RWPE1 (cell line): ENCODE measurements at places on chromosomes 13 and 19.

DNA sequence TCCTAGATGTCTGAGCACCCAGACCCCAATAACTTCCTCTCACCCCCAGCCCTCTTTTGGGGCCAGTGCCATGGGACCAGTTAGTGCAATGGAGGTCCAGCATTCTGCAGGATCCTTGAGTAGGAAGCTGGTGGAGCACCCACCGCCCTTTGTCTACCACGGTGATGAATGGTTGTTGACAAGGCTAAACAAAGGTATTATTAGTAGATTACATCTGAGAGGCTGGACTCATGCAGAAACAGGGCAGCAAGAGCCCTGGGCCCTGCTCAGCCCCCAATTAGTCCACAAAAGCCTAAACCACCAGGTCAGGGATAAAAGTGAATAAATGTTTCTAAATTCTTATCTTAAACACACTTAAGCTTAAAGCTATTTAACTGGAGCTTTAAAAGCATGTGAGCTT is 196.5 kb upstream of the TSHZ3 start:
- no peak for DNase-seq

DNA sequence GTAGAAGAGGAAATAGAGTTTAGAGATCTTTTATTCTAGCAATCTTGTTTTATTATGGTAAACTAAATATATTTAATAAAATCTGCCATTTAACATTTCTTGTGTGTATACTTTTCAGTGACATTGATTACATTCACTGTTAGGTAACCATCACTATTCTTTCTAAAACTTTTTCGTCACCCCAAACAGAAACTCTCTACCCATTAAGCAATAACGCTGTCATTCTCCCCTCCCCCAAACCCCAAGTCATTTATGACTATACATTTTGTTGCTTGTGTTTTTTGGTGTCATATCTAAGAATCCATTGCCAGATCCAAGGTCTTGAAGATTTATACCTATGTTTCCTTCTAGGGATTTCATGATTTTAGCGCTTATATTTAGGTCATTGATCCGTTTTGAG is 10.6 kb downstream of the URI1 start:
- no peak for DNase-seq

DNA sequence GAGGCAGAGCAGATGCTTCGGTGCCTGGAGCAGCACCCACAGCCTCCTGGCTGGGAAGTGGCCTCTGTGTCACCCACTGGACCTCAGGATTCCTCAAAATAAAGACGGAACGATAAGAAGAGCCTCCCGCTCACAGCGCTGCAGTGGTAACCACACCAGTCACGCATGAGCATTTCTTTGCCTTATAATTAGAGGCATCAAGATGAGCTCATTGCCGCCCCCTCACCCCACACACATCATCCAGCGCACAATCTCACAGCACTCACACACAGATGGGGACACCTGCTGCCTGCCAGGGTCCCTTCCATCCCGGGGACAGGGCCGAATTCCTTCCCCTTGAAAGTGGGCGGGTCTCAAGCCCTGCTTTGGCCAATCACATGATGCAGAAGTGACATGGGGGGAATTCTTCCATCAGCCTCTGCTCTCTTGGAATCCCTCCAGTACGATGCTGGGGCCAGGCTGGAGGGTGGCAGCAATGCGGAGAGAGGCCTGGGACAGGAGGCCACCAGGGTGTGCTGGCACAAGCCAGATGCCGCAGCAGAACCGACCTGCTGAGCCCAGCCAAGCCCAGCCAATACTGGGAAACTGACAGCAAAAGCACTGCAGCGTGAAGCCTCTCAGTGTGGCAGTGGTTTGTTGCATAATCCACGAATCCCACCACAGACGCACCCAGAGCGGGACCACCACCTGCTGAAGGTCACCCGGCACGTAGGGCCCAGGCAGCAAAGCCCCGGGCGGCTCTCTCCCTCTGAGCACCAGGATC is 16.0 kb downstream of the PIP5K1C start:
- DNase-seq, result no peak

- no peak for DNase-seq
Measured at GRCh38 chr19:49727217-49728030, 35.7 kb downstream of the TSKS start.

GRCh38 chr19:49020342-49020741 is 3.5 kb upstream of the LHB start:
- DNase-seq, result no peak

- DNase-seq, result no peak
Measured at GRCh38 chr19:33463199-33463598, 58.4 kb downstream of the PEPD start.

DNA sequence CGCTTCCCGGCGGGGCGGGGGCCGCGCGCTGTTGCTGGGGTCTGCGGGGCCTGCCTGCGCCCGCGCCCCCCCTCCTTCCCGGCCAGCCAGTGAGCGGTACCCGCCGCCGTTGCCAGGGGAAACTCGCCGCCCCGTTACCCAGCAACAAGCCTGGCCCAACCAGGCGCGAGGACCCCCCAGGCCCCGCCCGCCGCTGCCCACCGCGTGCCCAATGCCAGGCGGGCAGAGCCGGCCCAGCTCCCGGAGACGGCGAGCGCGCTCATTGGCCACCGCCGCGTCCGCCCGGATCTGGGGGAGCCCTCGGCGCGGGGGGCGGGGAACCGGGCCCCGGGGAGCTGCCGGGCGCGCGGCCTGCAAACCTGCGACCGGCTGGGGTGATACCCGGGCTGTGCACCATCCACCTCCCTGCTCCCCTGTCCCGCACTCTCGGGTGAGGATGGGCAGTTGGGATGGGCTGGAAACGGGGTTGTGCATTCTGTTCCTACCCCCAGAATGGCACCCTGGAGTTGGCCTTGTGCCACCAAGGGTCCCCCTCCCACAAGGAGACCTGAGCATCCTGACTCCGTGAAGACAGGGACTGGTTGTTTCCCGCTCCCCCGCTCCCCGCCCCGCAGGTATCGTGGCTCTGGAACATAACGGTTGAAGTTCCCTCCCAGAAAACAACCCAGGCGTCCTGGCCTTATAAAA is 8.8 kb upstream of the BBC3 start:
- DNase-seq, result no peak

- DNase-seq, result peak; percentile 93
Measured at GRCh38 chr19:45424191-45425058, 708 bp upstream of the ERCC1 start.

GRCh38 chr19:38386971-38387549 is 774 bp downstream of the GGN start:
- no peak for DNase-seq

GRCh38 chr13:48232420-48233045 is 473 bp upstream of the ITM2B start:
- no peak for DNase-seq

GRCh38 chr19:10228920-10229319 is 2.2 kb downstream of the S1PR2 start:
- peak; percentile 35 for DNase-seq

- peak; percentile 14 for DNase-seq
Measured at GRCh38 chr13:60654415-60654814, 257.4 kb downstream of the TDRD3 start.

DNA sequence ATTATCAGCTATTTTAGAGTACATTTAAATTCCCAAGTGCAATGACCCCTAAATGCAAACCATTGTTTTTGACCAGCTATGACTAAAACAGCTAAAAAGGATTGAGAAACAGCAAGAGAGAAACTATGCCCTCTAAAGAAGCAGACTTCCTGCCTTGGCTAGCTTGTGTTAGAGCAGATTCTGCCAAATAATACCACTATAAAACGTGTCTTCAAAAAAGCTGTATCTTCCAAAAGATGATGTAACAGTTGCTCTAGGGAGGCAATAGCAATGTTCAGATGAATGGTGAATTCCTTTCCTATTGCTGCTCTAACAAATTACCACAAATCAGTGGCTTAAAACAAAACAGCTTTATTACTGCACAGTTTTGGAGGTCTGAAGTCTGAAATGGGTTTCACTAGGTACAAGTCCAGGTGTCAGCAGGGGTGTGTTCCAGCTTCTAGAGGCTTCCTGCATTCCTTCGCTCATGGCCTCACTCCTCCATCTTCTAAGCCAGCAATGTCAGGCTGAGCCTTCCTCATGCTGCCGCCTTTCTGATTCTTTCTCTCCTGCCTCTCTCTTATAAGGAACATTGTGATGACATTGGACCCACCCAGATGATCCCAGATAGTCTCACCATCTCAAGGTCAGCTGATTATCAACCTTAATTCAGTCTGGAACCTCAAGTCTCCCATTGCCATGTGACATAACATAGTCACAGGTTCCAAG is 84.5 kb downstream of the LRRC63 start:
- DNase-seq, result peak; percentile 22

DNA sequence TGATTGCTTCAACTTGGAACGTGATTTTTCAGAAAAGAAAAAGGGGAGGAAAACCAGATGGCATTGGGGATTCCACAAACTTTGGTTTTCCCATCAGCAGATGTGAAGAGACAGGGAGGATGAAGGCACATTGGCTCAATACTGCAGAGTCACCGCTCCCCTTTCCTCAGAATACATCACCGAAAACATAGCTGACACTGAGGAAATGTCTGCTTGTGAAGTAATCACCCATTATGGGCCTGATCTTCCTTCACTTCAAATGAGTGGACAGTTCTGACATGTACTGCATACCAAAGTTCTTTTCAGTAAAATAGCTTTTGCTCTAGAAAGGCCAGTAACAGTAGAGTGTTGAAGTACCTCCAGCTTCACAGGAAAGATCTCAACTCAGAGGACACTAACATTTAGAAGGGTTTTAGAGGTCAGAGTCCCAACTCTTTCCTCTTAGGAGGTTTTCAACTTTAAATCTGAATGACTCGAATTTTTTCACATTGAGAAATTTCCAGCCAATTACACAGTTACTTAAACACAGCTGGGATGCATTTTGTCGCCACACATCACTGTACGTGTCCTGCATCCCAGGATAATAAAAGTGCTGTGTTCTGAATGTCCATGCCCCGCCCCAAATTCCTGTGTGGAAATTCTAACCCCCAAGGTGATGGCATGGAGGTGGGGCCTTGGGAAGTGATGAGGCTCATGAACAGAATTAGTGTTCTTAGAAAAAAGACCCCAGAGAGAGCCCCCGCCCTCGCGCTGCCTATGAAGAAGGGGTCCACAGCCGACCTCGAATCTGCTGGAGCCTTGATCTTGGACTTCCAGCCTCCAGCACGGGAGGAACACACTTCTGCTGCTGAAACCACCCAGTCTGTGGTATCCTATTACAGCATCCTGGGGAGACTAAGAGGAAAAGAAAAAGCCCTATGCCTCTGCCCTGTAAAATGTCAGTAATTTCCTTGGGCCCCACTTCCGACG is 77.7 kb downstream of the COL4A1 start:
- no peak for DNase-seq

- DNase-seq, result no peak
Measured at GRCh38 chr13:112693831-112694497, 4.1 kb downstream of the ATP11A start.

GRCh38 chr13:108606424-108606823 is 23.0 kb upstream of the MYO16 start:
- DNase-seq, result no peak

DNA sequence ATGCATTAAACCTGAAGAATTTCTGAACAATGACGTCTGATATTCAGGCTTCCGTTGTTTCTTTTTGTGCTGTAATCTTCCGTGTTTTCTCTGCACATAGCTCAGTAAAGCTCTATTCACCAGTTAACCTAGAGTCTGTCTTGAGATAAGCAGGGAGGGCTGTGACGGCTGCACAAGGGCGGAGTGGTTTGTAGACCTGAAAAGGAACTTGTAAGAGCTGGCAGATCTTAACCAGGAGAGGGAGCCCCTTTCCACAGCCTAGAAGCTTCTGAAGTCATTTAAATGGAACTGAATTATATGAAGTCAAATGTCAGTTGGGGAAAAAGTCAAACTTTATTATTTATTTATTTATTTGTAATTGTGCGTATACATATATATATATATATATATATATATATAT is 27.5 kb downstream of the DPRX start:
- DNase-seq, result peak; percentile 11

DNA sequence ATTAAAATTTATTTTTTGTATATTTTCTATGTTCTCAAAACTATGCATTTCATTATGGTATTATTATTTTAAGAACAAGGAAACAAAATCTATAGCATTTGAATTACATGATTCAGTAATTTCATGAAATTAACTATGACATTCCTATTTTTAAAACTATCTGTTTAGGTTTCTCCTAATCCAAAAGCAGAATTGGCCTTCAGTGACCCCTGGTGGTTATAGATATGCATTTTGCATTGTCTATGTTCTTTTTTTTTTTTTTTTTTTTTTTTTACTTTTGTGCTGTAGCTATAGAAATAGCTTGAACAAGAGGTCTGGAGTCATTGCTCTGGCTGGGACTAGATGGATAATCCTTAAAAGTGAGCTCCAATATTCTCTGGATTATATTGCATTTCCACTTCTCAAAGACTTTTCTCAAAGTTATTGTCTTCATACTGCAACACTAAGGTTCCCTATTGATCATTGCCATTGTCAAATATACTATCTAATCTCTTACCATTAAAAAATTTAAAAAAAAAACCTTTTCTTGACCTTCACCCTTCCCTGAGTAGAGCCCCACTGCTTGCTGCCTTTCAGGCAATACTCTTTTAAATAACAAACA is 15.9 kb upstream of the DNAJC3 start:
- peak; percentile 45 for DNase-seq

DNA sequence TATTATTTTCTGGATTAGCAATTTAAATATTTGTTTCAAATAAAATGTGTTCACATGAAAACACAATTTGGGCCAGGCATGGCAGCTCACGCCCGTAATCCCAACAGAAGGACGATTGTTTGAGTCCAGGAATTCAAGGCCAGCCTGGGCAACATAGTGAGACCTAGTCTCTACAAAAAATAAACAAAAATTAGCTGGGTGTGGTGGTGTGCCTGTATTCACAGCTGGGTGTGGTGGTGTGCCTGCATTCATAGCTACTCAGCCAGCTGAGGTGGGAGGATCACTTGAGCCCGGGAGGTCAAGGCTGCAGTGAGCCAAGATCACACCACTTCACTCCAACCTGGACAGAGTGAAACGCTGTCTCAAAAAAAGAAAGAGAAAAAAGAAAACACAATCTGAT is 46.4 kb downstream of the KPNA3 start:
- DNase-seq, result no peak

DNA sequence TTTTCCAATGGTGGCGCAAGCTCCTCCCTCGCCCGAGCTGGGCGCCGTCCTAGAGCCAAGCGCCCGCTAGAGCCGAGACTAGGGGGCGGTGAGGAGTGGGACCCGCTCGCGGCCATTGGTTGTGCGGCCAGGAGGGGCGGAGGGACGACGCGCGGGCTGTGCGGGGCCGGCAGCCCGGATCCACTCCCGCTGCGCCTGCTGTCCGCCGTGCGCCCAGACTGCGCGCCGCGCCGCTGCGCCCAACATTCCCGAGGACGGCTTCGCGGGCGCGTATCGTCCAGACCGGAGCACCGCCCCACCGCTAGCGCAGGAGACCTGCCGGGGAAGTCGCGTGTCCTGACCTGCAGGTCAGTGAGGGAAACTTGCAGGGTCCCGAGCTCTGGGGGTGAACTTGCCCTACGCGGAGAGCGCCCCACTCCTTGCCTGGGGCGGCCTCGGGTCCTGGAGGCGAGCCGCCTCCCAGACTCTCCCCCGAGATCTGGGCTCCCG is at the start of gene SERTM1:
Gene SERTM1 (plus strand): TSS at position 183 of the 489 bp plus-strand sequence. CDS start 21,059 bp downstream, outside the sequence.
- DNase-seq, result peak; percentile 2

DNA sequence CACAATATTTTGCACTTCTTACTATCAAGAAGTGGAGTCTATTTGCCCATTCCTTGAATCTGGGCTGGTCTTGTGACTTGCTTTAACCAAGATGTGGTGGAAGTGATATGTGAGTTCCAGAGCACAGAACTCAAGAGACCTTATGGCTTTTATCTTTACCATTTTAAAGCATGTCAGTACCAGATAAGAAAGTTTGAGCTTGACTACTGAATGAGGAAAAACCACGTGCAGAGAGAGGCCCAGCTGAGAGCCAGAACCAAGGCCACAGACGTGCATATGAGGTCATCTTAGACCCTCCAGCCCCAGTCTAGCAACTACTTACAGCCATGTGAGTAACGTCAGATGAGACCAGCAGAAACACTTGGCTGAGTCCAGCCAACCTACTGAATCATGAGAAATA is 6.3 kb upstream of the CDK8 start:
- no peak for DNase-seq
